Breast epithelium (tissue), 4 donors: ENCODE measurements at places on chromosomes 6 and 20. TPM values are rescaled to one million over a fixed set of nuclear protein-coding genes. Genes with fewer than 3 reads are reported as not detected.
A peak's percentile ranks its signal among the peaks of the same experiment; 100 is the strongest.

GRCh38 chr6:33344701-33345697, 27.5 kb upstream of the ZBTB22 start:
- no peak overlapping the region for H3K4me3 ChIP-seq
- H3K4me1 ChIP-seq = no peaks in the 10 kb centered on the region
- DNase-seq = peak; percentile 54
- peak overlapping the region; percentile 66 for H3K27ac ChIP-seq

DNA sequence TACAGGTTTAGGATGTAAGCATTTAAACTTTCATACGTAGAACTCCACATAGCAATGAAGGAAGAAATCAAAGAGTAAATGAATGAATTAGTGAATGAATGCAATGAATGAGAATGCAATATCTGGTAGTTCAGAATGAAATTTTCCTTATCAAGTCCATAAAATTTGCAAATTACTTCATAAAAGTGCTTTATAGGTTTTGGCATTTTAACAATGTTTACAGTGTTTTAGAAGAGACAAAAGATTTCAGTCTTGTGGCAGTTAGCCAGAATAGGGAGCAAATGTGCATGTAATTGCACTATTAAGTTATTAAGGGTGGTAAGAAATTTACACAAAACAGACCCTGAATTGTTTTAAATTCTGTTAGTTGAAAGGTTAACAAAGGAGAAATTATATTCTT, 739.4 kb upstream of the FLRT3 start:
- no peaks in the 10 kb centered on the region for H3K27me3 ChIP-seq
- H3K36me3 ChIP-seq = no peaks in the 10 kb centered on the region
- no peak for DNase-seq
- H3K4me3 ChIP-seq = no peak overlapping the region
- no peaks in the 10 kb centered on the region for H3K4me1 ChIP-seq

DNA sequence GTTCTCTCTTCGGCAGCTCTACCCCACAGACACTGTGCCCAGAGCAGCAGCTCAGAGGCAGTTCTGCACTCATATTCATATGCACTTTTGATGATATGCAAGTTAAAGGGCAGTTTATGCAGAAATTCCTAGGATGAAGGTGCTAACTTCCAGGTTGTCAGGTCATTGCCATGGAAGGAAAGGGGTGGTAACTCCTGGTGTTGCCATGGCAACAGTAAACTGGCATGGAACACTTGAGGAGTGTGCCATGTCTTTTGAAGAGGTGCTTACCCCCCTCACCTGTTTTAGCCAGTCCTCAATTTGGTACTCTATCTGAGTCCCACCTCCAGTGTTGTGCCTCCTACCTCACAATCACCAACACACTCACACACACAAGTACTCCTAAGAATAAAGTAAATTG, 539.4 kb upstream of the BTBD3 start:
- no peaks in the 10 kb centered on the region for H3K27me3 ChIP-seq
- no peaks in the 10 kb centered on the region for H3K4me1 ChIP-seq
- H3K4me3 ChIP-seq = no peak overlapping the region

- H3K27ac ChIP-seq = peak overlapping the region; percentile 86
- peak overlapping the region; percentile 77 for H3K4me3 ChIP-seq
- no peaks in the 10 kb centered on the region for H3K4me1 ChIP-seq
- H3K27me3 ChIP-seq = no peaks in the 10 kb centered on the region
- no peaks in the 10 kb centered on the region for H3K36me3 ChIP-seq
Measured at GRCh38 chr6:105994591-105995390, 91.3 kb upstream of the PRDM1 start.

IL17F gene
- total RNA-seq = not detected

- H3K36me3 ChIP-seq = no peaks in the 10 kb centered on the region
- H3K27me3 ChIP-seq = no peaks in the 10 kb centered on the region
- H3K4me3 ChIP-seq = no peak overlapping the region
- no peak overlapping the region for H3K27ac ChIP-seq
Measured at GRCh38 chr6:144646093-144647056, 361.2 kb downstream of the UTRN start.

RFX6 gene
- not detected for total RNA-seq

GRCh38 chr6:119322034-119322433, 27.5 kb downstream of the MAN1A1 start:
- no peak overlapping the region for H3K27ac ChIP-seq
- H3K27me3 ChIP-seq = no peaks in the 10 kb centered on the region
- no peaks in the 10 kb centered on the region for H3K36me3 ChIP-seq
- no peaks in the 10 kb centered on the region for H3K4me1 ChIP-seq

OTOR gene
- not detected for total RNA-seq

RBM24 gene
- 2.5 TPM for total RNA-seq

DNA sequence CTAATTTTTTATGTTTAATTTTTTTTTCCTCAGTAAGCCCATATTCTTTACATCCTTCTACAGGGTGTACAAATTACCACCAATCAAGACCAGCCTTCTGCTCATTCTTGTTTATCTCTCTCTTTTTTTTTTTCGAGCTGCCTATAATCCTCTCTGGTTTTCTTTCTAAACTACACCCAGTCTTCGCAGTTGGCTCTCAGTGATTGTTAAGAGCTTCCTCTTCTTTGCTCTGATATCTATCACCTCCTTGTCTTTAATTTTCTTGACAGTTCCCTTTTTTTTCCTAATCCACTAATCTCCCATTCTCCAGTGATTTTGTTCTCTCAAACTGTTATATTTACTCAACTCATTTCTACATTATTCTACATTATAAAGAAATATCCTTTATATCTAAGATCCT, 38.5 kb upstream of the PTPRK start:
- no peaks in the 10 kb centered on the region for H3K36me3 ChIP-seq
- H3K27ac ChIP-seq = no peak overlapping the region
- no peaks in the 10 kb centered on the region for H3K4me1 ChIP-seq
- no peak overlapping the region for H3K4me3 ChIP-seq
- no peak for DNase-seq

GRCh38 chr6:54920628-54921027, 74.1 kb downstream of the FAM83B start:
- no peaks in the 10 kb centered on the region for H3K4me1 ChIP-seq
- H3K27ac ChIP-seq = no peak overlapping the region
- no peak overlapping the region for H3K4me3 ChIP-seq
- DNase-seq = no peak
- no peaks in the 10 kb centered on the region for H3K36me3 ChIP-seq

- no peaks in the 10 kb centered on the region for H3K4me1 ChIP-seq
- no peak within 1 kb of the TSS for H3K4me3 ChIP-seq
- DNase-seq = peak; percentile 71
Measured at GRCh38 chr20:768426-768978, at the start of gene SLC52A3. Gene SLC52A3, minus strand, starts transcription at chr20:768500. Its CDS starts 2,726 bp downstream, at chr20:765774.

DNA sequence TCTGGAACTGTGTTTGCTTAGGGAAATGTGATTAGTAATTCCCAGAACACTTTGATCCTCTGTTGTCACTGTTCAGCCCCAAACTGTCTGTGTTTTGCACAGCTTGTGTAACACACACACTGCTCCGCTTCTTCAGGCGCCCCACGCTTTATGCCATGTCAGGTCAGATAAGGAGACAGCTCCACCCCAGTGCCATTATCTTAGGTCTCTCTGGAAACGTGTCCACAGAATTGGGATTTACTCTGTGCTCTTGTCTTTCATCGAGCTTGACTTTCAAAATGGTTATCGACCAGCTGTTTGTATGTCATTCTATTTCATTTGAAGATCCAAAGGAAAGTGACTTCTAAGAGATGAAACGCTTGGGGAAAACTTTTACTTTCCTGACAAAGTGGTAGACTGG, 106.4 kb upstream of the SSTR4 start:
- no peak overlapping the region for H3K27ac ChIP-seq
- no peak overlapping the region for H3K4me3 ChIP-seq
- DNase-seq = no peak
- H3K36me3 ChIP-seq = no peaks in the 10 kb centered on the region
- no peaks in the 10 kb centered on the region for H3K27me3 ChIP-seq

GRCh38 chr6:164455835-164456234, 853.6 kb downstream of the C6orf118 start:
- DNase-seq = no peak
- no peaks in the 10 kb centered on the region for H3K4me1 ChIP-seq
- no peak overlapping the region for H3K4me3 ChIP-seq
- no peaks in the 10 kb centered on the region for H3K36me3 ChIP-seq
- H3K27ac ChIP-seq = no peak overlapping the region
- no peaks in the 10 kb centered on the region for H3K27me3 ChIP-seq

LRRN4 gene
- total RNA-seq = not detected

FRK gene
- total RNA-seq = 0.64 TPM

GRCh38 chr6:136989571-136990241, 55.1 kb downstream of the IL20RA start:
- peak overlapping the region; percentile 27 for H3K4me3 ChIP-seq
- DNase-seq = no peak
- no peaks in the 10 kb centered on the region for H3K27me3 ChIP-seq

C20orf202 gene
- not detected for total RNA-seq

- no peak overlapping the region for H3K27ac ChIP-seq
Measured at GRCh38 chr20:16953858-16954257, 205.7 kb downstream of the OTOR start.

DNA sequence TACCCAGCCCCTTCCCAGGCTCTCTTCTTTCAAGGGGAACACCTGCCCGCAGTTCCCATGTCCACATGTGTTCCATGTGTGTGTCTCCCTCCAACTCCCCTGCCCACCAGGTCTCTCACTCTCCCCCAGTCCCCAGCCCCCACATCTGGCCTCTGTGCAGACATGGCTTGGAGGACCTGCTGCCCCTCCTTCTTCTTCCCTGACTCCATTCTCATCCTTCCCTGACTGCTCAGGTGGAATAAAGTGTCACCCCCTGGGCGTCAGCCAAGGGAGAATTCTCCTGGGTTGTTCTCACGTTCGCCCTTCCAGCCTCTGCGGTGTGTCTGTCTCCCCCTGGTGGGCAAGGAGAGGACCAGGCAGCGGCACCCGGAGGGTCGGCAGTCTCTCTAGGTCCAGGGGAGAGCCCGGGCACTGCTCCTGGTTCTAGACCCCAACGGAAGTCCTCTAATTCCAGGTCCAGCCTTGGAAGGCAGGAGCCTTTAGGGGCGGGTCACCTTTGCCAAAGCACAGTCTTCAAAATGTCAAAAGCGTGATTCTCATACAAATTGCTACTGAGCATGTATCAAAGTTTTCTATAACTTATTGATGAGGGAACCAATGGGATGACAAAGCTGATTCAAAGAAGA, 50.5 kb downstream of the EBF4 start:
- H3K27ac ChIP-seq = no peak overlapping the region
- H3K4me3 ChIP-seq = no peak overlapping the region
- H3K27me3 ChIP-seq = no peaks in the 10 kb centered on the region
- DNase-seq = no peak

DNA sequence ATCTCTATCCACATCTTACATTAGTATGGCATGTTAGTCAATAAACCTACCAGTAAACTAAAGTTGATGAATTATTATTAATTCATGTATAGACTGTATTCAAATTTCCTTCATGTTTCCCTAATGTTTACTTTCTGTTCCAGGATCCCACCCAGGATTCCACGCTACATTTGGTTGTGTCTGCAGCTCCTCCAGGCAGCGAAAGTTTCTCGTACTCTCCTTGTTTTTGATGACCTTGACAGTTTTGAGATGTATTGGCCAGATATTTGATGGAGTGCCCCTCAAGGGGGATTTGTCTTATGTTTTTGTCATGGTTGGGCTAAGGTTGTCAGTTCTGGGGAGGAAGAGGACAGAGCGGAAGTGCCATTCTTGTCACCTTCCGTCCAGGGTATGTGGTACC, 445.2 kb upstream of the CDH4 start:
- H3K27ac ChIP-seq = no peak overlapping the region
- no peaks in the 10 kb centered on the region for H3K27me3 ChIP-seq
- DNase-seq = no peak
- H3K4me1 ChIP-seq = no peaks in the 10 kb centered on the region
- no peaks in the 10 kb centered on the region for H3K36me3 ChIP-seq

SLC29A1 gene
- 140 TPM for total RNA-seq

DNA sequence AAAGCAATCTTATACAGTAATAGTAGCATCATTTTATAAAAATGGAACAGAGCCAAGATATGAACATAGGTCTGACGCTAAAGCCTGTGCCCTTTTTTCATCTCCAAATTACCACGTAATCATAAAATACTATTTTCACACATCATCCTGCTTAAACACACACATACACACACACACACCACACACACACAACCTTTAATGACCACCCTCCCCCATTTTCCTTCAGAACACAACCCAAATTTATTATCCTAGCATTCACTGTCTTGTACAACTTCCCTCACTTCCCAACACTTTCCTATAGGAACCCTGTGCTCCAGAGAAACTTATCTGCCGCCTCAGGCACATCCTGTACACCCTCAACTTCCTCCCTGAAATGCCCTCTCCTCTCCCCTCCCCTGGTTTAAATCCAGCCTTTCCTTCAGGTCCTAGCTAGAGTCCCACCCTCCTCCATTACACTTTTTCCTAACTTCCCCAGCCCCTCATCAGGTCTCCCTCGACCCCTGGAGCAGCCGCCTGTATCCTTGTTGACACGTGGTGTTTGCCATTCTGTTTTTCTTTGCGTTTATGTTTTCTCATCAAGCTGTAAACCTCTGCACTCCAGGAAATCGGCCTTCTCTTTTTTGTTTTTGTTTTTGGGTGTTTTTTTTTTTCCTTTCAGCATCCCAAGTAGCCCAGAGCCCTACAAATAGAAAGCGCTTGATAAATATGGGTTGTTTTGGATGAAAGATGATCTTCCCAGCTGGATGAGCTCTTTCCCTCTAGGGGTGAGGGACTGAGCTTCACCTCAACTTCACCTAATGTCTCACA, 968 bp upstream of the MMP24 start:
- no peaks in the 10 kb centered on the region for H3K4me1 ChIP-seq
- H3K27ac ChIP-seq = no peak overlapping the region
- H3K27me3 ChIP-seq = no peaks in the 10 kb centered on the region
- no peak for DNase-seq

DNA sequence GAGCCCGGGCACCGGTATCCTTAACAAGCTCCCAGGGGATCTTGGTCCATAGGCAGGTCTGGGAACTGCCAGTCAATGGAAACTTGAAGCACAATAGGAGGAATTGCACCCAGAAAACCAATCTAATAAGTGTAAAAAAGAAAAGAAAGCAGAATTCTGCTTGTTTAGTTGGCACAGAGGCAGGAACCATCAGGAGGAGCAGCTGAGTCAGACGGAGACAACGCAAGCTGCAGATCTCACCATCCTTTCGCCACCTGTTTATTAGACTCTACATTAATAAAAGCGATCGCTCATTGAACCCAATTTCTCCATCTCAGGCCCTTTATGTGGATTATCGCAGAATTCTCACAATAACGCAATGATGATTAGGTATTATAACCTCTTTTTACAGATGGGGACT, 9.8 kb downstream of the ZFP64 start:
- H3K4me3 ChIP-seq = no peak overlapping the region
- no peak overlapping the region for H3K27ac ChIP-seq
- no peaks in the 10 kb centered on the region for H3K4me1 ChIP-seq
- DNase-seq = no peak
- peaks cover 4% of the 10 kb centered on the region for H3K36me3 ChIP-seq
- H3K27me3 ChIP-seq = no peaks in the 10 kb centered on the region

GRCh38 chr20:21109144-21109543, 3.0 kb upstream of the LINC00237 start:
- no peak overlapping the region for H3K27ac ChIP-seq
- no peaks in the 10 kb centered on the region for H3K36me3 ChIP-seq
- H3K27me3 ChIP-seq = peaks cover 4% of the 10 kb centered on the region
- DNase-seq = no peak
- no peaks in the 10 kb centered on the region for H3K4me1 ChIP-seq

GRCh38 chr6:31948753-31949413, 3.0 kb downstream of the CFB start:
- peak overlapping the region; percentile 98 for H3K27ac ChIP-seq
- no peaks in the 10 kb centered on the region for H3K36me3 ChIP-seq
- DNase-seq = no peak
- H3K27me3 ChIP-seq = no peaks in the 10 kb centered on the region
- peaks cover 10% of the 10 kb centered on the region for H3K4me1 ChIP-seq
- H3K4me3 ChIP-seq = no peak overlapping the region

TRIM40 gene
- not detected for total RNA-seq
